T-helper 9 cell (primary cell): ENCODE measurements at places on chromosomes 7 and 10.

DNA sequence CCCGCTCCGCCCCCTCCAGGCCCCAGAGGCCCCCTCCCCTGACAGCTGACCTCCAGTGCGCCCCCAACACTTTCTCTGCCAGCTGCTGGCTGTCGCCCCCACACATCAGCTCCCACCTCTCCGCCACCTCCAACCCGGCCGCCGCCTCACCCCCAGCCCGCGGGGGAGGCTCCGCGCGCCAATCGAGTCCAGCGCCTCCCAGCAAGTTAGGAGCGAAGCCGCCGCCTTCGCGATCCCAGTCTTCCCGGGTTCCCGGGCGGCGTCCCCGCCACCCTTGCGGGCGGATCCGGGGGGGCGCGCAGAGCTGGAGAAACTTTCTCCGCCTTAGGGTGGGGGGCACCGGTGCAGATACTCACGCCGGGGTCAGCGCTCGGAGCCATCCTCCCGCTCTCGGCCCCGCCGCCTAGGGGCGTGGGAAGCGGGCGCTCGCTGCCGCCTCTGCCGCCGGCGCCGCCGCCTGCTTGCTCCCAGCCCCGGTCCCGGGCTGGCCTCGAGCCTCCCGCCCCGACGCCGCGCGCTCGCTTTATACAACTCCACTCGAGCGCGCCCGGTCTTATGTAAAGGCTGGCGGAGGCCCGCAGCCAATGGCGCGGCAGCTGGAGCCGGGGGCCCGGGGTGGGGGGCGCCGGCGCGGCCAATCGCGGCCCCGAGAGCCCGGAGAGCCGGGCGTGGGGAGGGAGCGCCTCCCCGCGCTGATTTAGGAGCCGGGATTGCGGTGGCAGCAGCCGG lies at the start of gene CRTAC1:
TSS of gene CRTAC1 (minus strand) at position 529 of the 729 bp plus-strand sequence. CDS start at position 380, 149 bp downstream.
- DNase-seq, result no peak

DNA sequence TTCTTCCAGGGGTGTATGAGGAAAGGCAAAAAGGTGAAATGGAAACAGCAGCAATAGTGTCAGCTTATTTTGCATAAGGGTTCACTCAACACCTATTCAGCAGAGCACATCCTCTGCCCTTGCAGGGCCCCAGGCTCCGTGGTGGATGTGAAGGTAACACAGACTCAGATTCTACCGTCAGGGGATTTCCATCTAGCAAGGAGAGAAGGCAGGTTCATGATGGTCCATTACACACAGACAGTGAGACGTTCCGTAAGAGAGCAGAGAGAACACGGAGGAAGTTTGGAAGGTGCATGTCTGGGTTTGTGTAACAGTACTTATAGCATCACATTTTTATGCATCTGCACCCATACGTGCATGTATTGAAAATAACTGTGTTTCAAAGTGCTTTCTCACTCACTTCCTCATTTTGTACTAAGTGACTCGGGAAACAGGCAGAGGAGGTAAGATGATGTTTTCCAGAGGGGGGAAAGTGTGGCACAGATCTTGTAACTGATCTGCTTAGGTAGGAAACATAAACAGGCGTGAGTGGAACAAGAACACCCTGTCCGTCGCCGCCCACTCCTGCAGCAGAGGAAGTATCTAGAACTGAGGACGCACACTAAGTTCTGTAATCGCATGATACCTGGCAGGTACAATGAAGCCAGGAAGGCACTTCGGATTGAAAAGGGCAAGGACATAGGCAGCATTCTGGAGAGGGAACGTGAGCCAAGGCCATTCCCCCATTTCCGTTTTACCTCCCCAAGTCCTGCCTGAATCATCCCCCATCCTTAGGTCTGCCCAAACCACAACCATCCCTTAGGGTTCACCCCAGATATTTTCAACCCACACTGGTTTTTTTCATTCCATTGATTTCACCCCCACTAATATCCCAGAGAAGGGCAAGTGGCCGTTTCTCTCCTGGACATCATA lies 1.0 kb upstream of the ENO4 start:
- DNase-seq, result no peak

- no peak for DNase-seq
Measured at GRCh38 chr10:130935128-130935439, 376.4 kb downstream of the TCERG1L start.

DNA sequence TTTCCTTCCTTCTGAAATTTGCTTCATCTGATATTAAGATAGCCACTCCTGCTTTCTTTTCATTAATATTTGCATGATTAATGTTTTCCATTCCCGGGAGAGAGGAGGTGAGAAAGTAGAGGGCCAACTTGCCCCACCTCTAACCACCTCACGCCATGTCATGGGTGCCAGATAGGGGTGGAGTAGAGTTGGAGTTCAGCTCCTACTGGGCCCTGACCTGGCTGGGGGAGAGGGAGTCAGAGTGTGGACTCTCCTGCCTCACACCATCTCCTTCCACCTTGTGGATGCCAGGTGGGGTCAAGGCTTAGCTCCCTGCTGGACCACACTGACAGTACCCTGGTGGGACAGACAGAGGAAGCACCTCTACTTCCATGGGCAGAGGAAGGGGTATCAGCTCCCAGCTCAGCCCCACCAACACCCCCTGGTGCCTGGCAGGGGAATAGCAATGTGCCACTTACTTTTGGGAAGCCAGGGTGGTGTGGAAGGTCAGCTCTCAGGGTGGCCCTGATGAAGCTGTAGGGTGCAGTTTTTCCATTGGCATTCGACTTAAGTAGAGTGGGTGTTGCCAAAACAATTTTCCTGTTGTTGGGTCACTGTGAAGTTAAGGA lies 28.0 kb downstream of the CHST12 start:
- peak; percentile 38 for DNase-seq

GRCh38 chr7:7686811-7687508 lies 31.4 kb downstream of the RPA3 start:
- no peak for DNase-seq

DNA sequence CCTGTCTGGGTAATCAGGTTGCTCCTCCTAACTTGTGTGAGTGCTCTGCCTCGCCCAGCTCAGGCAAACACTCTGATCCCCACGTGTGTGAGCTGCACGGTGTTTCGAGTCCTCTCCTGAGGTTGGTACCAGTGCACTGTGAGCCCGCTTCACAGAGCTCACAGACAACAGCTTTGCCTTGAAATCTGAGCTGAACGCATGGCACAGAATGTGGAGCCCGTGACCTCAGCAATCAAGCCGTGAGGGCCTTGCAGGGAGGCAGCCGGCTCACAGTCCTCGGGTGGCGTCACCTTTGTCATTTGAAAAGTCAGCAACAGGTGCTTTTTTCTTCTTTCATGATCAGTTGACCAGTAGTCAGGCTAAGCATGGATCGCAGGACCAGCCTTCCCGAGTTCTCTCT lies 60.2 kb upstream of the ADGRA1 start:
- no peak for DNase-seq

- DNase-seq, result no peak
Measured at GRCh38 chr10:116668446-116668845, 47.7 kb downstream of the PNLIPRP2 start.

GRCh38 chr10:26743091-26743490 lies 45.6 kb downstream of the PDSS1 start:
- DNase-seq, result no peak

DNA sequence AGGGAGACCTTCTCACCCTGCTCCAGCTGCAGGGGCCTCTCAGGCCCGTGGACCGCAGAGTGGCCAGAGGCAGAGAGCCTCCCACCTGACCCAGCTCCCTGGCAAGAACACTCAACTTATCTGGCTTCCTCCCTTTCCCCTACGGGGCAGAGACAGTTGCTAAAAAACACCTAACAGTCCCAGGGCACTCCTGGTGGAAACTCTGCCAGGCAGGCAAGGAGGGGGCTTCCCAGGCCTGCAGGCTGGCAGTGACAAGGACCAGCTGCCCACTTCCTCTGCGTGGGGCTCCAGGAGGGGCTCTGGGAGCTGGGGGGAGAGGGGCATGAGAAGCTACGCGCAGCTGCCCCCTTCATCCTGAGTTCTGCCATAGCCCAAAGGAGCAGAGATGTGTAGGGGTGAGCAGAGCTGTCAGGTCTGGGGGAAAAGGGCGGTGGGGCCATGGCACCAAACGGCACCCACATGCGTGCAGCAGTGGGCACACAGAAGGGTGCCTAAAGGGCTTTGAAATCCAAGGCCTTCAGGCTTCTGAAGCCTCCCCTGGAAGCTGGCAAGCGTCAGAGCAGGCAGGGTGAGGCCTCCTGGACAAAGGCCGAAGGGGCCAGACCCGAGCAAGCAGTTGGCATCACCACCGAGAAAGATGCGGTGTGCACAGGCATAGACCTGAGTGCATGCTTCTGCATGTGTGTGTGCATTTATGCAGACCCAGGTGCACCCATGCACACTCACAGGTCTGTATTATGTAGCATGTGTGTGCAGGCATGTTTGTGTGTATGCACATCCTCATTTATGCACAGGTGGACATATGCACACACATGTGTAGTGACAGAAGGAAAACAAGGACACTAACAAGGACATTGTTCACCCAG lies 14.4 kb downstream of the SPOCK2 start:
- DNase-seq, result no peak

GRCh38 chr7:43844257-43844656 lies 25.1 kb downstream of the MRPS24 start:
- DNase-seq, result no peak

DNA sequence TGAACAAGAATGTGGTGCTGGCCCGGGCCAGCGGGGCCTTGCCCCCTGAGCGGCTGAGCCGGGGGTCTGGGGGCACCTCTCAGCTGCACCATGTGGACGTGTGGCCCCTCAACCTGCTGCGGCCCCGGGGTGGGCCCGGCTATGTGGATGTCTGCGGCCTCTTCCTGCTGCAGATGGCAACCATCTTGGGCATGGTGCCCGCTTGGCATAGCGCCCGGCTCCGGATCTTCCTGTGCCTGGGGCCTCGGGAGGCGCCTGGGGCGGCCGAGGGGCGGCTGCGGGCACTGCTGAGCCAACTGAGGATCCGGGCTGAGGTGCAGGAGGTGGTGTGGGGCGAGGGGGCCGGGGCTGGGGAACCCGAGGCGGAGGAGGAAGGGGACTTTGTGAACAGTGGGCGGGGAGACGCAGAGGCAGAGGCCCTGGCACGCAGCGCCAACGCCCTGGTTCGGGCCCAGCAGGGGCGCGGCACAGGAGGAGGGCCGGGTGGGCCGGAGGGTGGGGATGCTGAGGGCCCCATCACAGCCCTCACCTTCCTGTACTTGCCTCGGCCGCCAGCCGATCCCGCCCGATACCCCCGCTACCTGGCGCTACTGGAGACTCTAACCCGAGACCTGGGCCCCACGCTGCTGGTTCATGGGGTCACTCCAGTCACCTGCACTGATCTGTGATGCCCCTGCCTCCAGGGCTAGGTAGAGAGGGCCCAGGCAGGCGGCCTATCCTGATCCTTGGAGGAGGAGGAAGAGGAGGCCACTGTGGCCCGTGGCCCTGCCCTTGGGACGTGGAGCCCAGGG lies 1.1 kb upstream of the TRIP6 start:
- no peak for DNase-seq
